ENCODE measurements at places on chromosomes 2 and 18.

- peak; percentile 76 for DNase-seq
Observed at GRCh38 chr2:238728330-238729260, 119.3 kb upstream of the TWIST2 start.

GRCh38 chr18:45806226-45806625 lies 19.2 kb upstream of the SIGLEC15 start:
- no peak for DNase-seq

- no peak for DNase-seq
Observed at GRCh38 chr2:232389327-232389726, 10.8 kb downstream of the ALPP start.

DNA sequence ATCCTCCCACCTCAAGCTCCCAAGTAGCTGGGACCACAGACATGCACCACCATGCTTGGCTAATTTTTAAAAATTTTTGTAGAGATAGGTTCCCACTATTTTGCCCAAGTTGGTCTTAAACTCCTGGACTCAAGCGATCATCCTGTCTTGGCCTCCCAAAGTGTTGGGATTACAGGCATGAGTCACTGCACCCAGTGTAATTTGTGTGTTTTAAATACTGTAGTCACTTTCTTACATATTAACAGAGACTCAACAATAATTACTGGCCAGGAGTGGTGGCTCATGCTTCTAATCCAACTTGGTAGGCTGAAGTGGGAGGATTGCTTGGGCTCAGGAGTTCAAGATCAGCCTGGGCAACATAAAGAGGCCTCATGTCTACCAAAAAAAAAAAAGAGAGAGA lies 293.0 kb downstream of the RDH14 start:
- no peak for DNase-seq

GRCh38 chr2:189763908-189764661 lies 1.5 kb upstream of the OSGEPL1 start:
- DNase-seq: peak; percentile 11

DNA sequence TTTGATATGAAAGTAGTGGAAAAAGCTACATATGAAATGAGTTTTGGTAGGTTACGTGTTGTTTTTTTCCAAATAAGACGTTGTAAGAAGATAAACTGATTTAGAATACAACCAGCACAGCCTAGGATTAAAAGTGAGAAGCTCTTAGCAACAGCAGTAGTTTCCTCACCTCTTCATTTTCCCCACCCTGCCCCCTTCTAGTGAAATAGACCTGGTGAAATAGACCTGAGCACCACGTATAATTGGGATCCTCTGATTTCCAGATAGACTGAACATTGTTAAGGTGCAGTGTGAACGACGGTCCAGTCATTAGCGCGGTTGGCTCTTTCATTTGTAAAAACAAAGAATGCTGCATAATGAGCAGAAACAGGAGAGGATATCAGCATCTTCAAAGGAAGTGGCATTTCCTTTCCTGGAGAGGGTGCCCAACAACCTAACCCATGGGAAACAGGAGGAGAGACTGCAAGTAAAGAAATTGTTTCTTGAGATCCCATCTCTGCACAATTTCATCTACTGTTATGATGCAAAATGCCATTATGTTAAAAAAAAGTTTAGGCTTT lies 114.3 kb downstream of the FIGN start:
- no peak for DNase-seq

GRCh38 chr2:241052677-241053360 lies 49.3 kb downstream of the MTERF4 start:
- DNase-seq: no peak

- peak; percentile 26 for DNase-seq
Observed at GRCh38 chr2:11681722-11682589, 12.0 kb upstream of the NTSR2 start.

GRCh38 chr18:54416436-54416835 lies 58.7 kb downstream of the C18orf54 start:
- peak; percentile 21 for DNase-seq

DNA sequence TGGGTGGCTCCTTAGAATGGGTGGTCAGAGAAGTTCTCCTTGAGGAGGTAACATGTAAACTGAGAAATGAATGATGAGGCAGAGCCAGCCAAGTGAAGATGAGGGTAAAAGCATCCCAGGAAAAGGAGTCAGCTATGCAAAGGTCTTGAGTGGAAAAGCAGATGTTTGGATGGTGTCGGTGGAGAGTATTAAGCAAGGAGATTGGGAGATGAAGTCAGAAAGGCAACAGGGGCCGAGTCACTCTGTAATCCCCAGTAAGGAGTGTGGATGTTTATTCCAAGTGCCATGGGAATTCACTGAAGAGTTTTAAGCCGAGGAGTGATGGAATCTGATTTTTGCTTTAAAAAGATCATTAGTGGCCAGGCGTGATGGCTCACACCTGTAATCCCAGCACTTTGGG lies 3.4 kb upstream of the STAMBP start:
- no peak for DNase-seq

DNA sequence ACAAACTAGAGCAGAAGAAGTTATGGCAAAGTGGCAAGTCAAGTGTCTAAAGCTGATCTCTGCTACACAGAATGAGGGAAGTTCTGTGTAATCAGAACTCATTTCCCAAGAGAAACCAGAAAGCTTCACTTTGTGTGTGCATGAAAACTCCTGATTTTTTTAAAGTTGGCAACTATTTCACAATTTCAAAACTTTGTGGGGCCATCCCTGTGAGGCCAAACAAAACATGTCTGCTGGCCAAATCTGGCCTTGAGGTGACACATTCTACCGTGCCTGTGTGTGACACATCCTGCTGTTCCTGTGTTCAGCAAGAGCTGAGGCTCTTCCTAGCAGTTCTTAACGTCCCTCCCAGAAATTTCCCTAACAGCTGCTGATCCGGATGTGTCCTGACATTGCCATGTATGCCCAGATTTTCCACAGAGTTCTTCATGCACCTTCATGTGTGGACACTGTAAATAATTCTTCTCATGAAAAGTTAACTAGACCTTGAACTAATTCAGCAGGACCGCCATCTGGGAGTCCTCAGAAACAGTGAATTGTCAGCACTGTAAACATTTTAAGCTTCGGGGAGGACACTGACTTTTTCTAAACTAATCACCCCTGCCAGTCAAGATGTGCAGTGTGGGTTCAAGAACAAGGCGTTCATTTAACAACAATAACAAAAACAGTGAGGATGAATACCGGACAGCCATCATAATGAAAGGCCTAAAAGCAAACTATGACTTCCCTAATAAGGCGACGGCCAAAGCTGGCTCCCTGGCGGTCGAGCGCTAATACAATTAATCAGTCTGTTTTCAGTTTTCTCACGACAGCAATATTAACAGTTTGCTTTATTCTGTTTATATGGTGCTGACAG lies 99.0 kb downstream of the PLEKHM3 start:
- peak; percentile 44 for DNase-seq

DNA sequence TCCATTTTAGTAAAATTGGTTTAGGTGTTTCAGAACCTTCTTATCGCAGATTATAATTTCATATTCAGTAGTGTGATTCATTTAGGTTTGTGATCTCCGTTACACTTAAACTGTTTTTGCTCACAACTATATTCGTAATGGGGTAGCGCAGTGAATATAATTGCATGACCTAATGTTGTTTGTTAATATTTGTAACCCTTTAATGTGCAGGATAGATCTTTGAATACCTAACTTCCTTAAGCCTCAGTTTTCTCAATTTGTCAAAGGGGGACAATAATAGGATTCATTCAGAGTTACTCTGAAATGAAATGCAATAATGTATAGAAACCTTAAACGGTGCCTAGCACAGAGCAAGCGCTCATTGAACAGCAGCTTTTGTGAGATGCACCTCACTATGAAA lies 558 bp upstream of the ZDBF2 start:
- DNase-seq: peak; percentile 25

GRCh38 chr18:36294031-36294430 lies 3.5 kb upstream of the FHOD3 start:
- DNase-seq: no peak

DNA sequence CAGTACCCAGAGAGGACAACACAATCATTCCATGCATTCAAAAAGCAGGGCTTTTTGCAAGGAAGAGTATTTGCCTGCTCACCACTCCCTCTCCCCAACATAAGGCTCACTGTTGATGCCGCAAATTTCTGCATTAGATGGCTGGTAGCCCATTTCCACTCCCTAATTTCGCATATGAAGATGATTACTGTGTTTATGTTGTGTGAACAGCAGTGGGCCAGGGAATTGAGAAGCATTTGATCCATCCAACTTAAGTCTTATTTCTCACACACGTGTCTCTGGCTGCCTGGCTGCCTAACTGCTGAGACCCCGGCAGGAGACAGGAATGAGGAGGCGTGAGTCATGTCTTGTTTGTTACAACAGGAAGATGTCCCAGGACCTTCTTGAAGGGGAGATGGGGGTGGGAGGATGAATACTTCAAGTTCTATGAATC lies 294.1 kb downstream of the ALK start:
- peak; percentile 50 for DNase-seq

- DNase-seq: peak; percentile 55
Observed at GRCh38 chr2:177295484-177295883, 31.0 kb upstream of the NFE2L2 start.

- DNase-seq: peak; percentile 84
Observed at GRCh38 chr2:10413991-10414451, 34.1 kb downstream of the ODC1 start.

DNA sequence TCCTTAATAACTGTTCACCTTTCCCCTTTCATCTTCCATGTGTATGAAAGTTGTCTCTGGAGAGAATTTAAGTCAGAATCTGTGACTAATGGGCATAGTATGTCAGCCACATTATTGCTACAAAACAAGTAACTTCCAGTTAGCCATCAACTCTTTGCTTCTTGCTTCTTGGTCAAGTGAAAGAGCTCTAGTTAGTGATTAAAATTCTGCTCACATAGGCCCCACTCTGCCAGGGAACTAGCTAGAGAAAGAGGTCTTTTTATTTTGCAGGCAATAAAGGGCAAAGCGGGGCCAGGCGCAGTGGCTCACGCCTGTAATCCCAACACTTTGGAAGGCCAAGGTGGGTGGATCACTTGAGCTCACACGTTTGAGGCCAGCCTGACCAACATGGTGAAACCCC lies 64.6 kb downstream of the COLEC12 start:
- DNase-seq: no peak

Measured in tongue (tissue), 3 donors.